Putamen (tissue), 1 donor: ENCODE measurements at places on chromosomes 4 and X.

- no peak for DNase-seq
Observed at GRCh38 chr4:33566649-33567048, 2677.7 kb downstream of the ARAP2 start.

DNA sequence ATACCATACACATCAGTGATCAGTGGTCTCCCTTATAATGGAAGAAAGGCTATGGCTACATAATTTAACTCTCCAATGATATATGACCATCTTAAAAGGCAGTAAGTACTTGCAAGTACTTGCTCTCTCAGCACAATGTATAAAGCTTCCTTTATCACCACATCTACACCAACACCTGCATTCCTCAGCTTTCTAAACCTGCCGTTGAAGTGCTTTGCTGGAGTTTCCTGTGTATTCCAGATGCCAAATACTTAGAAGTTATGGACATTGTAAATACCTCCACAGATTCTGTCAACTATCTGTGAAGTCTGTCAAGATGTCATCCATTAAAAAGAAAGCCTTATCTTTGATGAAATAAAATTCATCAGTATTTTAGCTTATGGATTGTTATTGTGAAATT lies 335.0 kb upstream of the GALNTL6 start:
- no peak for DNase-seq

DNA sequence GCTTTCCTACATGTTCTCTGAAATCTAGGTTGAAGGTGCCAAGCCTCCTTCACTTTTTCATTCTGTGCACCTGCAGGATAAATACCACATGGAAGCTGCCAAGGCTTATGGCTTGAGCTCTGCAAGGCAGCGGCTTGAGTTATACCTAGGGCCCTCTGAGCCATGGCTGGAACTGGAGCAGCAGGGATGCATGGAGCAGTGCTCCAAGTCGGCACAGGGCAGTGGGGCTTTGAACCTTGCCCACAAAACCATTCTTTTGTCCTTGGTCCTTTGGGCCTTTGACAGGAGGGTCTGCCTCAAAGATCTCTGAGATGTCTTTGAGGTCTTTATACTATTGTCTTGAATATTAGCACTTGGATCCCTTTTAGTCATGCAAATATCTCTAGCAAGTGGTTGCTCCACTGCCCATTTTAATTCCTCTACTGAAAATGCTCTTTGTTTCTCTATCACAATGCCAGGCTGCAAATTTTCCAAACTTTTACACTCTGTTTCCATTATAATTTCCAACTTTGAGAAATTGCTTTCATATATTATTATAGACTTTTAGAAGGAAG lies 536.2 kb upstream of the KLHL4 start:
- no peak for DNase-seq

GRCh38 chr4:123283371-123283895 lies 113.2 kb upstream of the SPRY1 start:
- DNase-seq = no peak

DNA sequence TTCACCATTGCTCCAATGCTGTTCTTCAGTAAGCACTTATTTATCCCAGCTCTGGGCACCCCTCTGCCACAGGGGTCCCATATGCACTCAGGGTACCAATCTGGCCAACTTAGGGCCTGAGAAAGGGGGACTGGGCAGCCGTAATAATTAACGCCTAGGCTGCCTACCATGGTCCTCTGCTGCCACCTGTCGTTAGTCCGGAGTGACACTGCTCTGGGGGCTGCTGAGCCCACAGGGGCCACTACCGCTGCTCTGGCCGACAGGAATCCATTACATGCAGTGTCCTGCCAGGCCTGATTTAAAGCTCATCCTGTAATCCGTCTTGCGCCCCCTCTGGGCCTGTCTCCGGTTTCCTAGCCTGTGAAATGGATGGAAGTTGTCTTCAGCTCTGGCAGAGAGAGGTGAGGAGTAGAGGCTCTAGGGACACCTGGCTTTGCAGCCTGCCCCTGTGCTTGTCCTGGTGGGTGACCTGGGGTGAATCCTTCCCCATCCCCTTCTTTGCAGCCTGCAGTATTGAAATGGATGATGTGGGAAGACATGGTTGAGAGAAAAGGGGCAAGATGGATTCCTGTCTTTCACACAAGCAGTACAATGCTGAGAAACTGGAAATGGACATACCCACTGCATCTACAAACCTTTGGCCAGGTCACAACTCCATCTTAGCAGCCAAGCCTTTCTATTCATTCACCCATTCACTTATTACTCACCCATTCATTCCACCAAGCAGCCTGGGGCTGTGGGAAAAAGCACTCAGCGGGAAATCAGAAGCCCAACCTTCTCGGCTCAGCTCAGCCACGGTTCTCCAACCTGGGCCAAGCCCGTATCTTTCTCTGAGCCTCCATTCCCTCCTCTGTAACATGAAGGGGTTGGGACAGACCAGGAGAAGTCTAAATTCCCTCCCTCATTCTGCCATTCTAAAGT lies 116.3 kb upstream of the NALF2 start:
- DNase-seq = peak; percentile 1

DNA sequence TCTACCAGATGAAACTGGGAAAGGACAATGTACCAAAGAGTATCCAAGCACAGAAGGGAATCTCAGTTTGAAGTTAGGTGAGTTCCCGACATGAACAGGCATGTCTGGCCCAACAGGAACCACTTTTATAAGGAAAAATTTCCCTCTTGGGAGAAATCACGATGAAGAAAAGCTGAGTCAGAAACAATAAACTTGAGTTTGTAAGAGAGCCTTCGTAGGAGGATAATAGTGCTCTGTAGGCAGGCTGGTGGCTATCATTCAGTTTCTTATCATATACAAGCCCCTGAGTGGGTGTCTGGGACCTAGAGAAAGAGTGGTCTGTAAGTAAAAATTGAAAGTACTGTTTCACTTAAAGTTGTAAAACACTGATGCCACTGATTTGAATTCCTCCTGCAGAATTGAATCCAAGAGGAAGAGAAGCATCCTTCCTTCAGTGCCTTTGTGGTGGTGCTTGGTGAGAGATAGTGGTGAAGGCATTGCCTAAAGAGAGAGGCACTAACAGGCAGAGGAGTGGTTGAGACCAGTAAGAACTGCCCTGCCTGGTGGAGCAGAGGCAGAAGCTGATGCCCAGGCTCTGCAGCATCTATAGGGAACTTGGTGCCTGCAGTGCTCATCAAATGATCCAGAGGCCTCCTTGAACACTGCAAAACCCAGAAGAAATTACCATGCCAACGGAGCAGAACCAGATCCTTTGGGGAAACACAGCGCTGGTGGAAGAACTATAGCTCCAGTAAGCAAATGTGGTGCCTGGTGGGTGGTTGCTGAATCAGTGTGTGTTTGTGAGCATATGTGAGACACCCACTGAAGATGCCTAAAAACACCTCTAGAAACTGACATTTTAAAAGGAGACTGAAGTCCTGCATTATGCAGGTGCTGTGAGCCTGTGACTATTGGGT lies 31.7 kb upstream of the METAP1 start:
- DNase-seq = no peak

- peak; percentile 94 for DNase-seq
Observed at GRCh38 chr4:145097821-145098674, at the start of the genes ABCE1 and ANAPC10. ABCE1 (plus strand) TSS chr4:145098311; CDS start chr4:145104413, 6,102 bp downstream. ANAPC10 (minus strand) TSS chr4:145098196; CDS start chr4:145096099, 2,097 bp downstream.

GRCh38 chr4:139368998-139369397 lies 66.7 kb upstream of the NDUFC1 start:
- no peak for DNase-seq

GRCh38 chr4:185396724-185397385 lies at the start of gene ANKRD37:
ANKRD37 (plus strand) TSS chr4:185396841; CDS start chr4:185396924, 83 bp downstream.
- DNase-seq = no peak

DNA sequence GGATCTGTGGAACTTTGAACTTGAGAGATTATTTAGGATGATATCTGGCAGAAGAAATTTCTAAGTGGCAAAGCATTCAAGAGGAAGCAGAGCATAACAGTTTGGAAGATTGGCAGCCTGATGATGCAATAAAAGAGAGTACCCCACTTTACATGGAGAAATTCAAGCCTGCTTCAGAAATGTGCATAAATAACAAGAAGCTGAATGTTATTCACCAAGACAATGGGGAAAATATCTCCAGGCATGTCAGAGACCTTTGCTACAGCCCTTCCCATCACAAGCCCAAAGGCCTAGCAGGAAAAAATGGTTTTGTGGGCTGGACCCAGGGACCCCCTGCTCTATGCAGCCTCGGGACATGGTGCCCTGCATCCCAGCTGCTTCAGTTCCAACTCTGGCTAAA lies 420.8 kb downstream of the DTHD1 start:
- DNase-seq = no peak

DNA sequence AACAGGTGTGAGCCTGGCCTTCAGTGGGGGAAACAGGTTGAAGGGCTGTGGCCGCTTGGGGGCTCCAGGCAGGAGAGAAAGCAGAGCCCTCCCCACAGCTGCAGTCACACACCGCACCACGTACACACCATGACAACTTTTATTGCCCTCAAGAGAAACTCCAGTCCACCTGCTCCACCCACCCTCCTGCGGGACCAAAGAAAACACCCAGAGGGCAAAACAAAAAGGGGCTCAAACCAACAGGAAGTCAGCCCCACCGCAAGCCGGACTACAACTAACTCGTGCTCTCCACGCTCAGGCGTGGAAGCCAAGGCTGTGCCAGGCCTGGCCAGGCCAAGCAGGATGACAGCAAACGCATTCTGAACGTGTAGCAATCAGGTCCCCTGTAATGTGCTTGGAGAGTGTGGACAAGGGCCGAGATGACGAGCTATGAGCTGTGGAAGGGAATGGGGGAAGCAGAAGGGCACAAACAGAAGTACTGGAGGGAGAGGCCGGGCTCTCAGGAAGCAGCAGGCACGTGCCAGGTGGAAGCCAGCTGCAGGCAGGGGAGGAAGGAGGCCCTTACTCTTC lies 12.7 kb downstream of the SLC6A8 start:
- DNase-seq = no peak

DNA sequence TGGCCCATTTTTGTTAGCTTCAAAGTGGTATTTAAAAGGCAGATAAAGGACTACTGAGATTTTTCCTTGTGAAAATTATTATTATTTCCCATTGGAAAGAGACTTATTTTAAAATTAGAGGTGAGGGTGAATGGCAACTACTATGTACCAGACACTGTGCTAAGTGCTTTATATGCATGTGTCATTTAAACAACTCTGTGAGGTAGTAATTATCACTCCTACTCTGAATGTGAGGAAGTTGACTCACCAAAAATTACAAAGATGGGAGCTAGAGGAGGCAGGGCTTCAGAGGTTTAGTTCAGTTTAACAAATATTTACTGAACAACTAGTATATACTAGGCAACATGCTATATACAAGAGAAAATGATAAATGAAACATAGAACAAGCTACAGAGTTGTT lies 78.2 kb downstream of the MSL3 start:
- DNase-seq = no peak

DNA sequence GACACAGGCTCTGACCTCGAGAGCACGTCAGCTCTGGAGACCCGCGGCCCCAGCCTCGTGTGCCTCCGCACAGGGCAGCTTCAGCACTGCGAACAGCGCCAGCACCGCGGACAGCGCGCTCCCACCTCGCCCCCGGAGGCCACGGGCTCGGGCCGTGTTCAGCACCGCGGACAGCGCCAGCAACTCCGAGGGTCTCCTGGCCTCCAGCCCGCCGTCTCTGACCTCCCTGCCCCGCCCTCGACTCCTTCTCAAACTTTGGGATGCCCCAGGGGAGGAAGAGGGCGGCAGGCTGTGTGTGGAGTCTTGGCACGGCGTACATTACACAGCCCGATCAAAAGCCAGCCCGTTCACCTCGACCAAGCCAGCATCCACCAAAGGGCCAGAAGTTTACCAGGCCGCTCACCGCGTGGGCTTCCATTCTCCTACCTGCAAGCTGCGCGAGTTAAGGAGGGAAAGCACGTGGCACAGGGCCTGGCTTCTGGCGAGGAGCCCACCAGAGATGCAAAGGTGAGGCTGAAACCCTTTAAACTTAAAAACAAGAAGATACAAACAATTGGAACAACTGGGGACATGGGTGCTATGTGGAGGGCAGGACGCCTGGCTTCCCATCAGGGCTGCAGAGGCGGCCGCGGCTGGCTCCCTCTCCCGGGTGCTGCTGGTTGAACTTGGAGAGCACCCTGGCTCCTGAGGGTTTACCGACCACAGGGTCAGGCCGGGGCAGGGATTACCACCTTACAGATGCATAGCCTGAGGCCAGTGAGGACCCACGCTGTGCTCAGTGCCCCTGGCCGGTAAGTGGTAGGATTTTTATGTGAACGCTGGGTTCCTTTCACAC lies 4.5 kb upstream of the NKX1-1 start:
- no peak for DNase-seq

DNA sequence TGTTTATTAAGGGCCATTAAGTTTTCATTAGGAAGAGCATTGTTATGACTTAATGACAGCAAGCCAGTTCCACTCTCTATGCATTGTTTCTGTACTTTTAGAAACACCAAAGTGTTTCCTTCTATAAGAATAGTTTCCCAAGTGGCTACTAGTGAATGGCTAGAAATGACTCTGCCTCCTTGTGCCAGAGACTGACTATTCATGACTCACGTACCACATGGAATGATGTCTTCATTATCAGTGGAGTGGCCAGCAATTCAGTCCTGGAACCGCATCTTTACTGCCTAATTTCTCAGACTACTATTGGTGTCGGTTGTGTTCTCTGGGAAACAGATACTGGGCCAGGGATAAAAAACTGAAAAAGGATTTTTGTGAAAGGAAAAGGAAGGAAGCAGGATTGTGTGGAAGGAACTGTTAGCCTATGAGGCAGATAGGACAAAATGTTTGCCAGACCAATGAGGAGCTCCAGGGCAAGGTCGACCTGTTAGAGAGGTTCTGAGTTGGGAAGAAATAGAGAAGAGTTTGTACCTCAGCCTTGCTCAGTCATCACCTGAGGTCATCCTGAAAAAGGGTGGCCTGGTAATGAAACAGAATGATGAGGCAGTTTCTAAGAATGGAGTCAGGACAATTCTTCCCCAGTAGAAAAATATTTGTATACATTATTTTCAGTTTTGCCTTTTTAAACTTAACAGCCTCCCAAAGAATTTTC lies 218.6 kb downstream of the SPCS3 start:
- DNase-seq = no peak

DNA sequence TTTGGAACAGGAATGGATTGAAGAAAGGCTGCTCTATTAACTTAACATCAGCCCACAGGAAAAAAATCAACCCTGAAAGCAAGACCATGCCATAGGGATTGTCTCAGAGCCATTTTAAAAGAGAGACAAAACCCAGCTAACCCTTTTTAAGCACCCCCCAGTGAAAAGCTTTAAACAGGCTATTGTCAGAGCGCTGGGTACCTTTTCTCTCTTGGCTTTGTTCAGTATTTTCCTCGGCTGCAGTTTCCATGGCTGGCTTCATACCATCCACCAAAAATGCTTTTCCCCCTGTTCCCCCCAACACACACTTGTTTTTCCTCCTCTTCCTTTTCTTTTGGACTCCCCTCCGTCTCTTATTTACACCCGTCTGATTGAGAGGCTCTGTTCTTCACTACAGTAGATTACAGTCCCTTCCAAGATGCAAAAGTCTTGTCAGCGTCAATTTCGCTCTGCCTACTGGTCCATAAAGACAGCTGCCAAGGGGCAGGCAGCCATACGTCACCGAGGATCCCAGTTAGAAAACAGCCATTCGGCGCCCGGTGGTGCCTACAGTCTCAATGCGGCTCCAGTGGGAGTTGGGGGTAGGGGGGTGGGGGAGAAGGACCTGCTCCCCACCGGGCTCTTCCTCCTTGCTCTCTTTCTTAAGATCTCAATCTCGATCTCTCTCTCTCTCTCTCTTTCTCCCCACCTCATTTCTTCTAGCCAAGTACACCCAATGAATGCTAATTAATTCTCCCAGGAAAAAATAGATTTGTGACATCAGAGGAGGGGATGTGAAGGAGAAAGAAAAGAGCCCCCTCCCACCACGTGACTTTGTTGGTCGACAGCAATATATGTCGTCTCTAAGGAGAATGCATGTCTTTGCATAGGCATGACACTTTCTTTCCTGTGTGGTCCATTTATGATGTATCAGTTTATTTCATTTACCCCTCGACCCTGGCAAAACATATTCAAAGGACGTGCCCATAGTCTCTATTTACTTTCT lies at the start of gene GPM6B:
TSS of gene GPM6B (minus strand) at position 451 of the 985 bp plus-strand sequence. CDS start at position 262, 189 bp downstream.
- DNase-seq = peak; percentile 57

GRCh38 chr4:149135062-149135461 lies 680.6 kb downstream of the IQCM start:
- DNase-seq = no peak
